ENCODE measurements at places on chromosomes 16 and 17. TPM values are rescaled to one million over a fixed set of nuclear protein-coding genes. Genes with fewer than 3 reads are reported as not detected.

Gene CDRT15L2
- polyA plus RNA-seq = not detected

DNA sequence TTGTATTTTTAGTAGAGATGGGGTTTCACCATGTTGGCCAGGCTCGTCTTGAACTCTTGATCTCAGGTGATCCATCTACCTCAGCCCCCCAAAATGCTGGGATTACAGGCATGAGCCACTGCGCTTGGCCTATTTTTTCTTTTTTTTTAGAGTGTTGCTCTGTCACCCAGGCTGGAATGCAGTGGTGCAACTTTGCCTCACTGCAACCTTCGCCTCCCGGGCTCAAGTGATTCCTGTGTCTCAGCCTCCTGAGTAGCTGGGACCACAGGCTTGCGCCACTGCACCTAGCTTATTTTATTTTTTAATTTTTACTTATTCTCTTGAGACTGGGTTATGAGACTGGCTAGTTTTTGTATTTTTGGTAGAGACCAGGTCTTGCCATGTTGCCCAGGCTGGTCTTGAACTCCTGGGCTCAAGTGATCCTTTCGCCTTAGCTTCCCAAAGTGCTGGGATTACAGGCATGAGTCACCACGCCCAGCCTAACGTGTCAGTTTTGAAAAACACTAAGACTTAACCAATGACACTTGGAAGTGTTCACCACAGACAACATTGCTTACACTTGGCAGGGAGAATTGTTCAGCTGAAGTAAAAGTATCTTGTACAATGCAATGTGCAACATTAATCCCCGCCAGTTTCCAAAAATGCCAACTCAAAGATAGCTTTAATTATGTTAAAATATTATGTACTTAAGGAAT lies 26.9 kb downstream of the ATAD5 start:
- H3K4me1 ChIP-seq = no peaks in the 10 kb centered on the region
- DNase-seq = peak; percentile 20
- H3K27ac ChIP-seq = no peak overlapping the region

Gene RRAD
- polyA plus RNA-seq = 0.70 TPM

GRCh38 chr17:82864713-82865248 lies 25.0 kb upstream of the ZNF750 start:
- H3K4me3 ChIP-seq = no peak overlapping the region
- DNase-seq = no peak
- H3K27me3 ChIP-seq = no peaks in the 10 kb centered on the region
- H3K27ac ChIP-seq = no peak overlapping the region

Measured in GM23248 (cell line).